Bone marrow (tissue), 2 donors: ENCODE measurements at places on chromosomes 11 and 22.

GRCh38 chr11:125433454-125434121 is 62.5 kb downstream of the FEZ1 start:
- no peak for DNase-seq

DNA sequence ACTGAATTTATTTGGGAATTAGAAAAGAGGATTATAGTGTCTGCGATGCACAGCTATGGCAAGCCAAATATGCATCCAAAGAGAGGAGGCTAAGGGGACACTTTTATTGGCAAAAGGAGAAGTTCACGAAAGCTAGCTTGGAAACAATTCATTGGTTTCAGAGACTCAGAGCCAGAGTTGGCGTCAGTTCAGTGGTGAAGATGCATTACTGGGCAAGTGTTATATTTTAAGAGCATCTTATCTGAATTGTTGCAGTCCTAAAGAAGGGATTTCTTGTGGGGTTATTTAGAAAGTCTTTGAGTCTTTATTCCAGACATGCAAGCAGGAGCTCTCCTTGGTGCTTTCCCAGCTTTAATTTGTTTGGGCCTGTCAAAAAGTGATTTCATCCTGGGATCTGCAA is 15.0 kb downstream of the CLDN5 start:
- no peak for DNase-seq

- DNase-seq: no peak
These were observed 779.7 kb upstream of the LRRC4C start for GRCh38 chr11:42239188-42239587.

DNA sequence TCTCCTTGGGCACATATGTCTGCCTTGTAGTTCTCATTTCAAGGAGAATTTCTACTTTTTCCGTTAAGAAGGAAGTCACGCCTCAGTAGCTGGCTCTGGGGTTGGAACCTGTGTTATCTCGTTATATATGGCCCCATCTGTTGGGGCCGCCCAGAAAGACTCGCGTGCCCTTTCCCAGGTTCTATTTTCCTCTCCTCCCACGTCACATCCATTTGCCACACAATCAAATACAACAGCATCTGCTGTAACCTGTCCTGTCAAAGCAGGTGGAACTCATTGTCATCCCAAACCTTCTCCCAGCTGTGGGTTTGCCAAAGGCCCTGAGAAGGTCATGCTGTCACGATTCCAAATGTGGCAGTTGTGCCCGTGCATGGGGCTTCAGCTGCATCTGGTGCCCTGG is 213.1 kb upstream of the ZBED5 start:
- DNase-seq: no peak

DNA sequence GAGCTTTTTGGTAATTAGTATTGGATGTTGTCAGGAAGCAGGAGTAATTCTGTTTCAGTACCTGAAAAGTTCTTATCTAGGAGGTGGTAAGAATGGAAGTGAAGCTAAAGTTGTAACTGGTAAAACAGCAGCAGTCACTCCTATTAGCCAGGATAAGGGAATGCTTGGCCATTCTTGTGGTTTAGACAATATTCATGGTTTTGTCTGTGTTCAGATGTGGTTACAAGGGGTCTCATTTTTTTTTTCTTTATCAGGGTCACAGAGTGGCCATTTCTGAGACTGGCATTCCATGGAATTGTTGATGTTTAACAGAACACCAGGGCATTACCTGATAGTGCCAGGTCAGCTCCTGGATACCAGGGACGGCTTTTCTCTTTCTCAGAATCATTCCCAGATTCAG is 23.8 kb downstream of the TAF1D start:
- DNase-seq: no peak

- peak; percentile 66 for DNase-seq
These were observed 13.8 kb downstream of the ATP5MG start for GRCh38 chr11:118415062-118415738.

DNA sequence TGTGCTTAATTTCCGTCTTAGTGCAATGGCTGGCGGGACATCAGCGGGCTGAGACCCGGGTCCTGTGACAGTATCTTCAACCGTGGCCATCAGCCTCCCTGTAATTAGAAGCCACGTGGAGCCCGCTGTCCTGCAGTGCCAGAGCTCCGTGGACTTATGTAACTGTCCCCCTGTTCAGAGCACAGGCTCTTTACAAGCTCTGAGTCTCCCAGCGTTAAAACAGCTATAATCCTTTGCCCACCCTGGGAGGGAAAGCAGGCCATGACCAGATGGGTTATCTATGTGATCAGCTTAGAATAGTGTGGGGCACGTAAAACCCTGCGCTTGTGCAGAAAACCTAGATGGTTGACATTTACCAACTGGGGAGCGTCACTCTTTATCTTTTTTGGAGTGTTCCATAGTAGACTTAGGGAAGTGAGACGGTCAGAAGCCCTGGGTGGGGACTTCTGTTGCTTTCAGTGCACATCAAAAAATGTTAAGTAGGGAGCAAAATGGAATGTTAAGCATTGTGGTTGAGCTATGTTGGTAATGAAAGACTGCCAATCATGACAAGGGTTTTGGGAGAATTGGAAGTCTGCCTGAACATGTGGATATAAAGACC is 103.5 kb upstream of the CADM1 start:
- DNase-seq: no peak

DNA sequence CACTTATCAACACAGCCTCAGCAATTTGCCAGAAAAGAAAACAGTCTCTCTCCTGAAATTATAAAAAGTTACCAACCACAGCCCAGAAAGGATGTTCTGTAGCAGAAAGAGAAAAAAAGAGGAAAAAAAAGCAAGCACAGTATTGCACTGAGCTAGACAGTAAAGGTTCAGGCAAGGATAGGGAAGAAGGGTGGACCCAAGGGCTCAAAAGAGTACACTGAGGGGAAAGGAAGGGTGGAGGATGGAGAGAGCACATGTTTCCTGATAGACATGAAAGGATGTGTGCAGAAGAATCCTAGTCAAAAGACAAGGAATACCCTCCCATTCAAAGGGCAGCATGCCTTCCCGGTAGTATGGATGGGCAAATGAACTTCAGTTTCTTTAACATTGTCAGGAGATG is 59.1 kb downstream of the RRAS2 start:
- no peak for DNase-seq

DNA sequence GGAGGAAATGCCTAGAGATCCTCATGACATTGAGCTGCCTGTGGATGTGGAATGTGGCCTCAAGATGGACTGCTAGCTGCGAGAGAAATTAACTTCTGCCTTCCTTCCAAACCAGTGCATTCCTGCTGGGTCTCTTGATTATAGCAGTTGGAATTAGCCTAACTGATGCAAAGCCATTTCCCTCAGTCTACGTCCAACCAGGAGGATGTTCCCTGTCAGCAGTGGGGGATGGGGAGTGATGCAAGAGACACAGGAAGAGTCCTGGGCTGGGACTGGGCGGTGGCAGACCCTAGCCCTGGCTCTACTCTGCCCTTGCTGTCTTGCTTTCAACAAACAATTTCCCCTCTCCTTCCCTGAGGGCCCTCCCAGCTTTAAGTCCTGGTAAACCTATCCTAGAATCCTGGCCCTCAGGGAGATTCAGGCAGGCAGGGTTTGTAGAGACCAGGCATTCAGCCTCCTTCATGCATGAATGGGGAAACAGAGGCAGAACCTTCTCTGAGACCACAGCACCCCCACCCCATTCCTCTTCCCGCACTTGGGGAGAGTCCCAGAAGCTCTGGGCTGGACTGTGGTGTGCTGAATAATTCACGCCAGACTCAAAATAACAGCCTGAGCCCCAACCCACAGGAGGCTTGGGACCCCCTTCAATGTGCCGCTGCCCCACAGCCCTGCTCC is 17.0 kb downstream of the C11orf96 start:
- DNase-seq: no peak

DNA sequence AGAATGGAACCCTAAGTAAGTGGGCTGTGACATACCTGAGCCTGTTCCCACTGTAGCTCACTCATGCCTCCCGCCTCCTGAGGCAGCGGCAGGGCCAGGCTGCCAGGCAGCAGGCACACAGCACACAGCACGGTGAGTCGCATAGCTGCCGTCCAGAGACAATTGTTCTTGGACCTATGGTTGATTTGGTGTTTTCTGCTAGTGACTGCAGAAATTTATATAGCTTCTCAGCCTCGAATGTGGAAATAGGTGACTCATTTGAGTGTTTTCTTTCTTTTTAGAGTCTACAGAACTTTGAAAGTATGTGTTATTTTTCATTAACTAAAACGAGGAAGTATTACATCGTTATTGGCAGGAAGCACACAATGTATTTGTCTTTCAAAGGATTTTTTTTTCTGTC is at the start of gene MMP7:
TSS of gene MMP7 (minus strand) at position 190 of the 400 bp plus-strand sequence. CDS start at position 143, 47 bp downstream.
- DNase-seq: no peak

DNA sequence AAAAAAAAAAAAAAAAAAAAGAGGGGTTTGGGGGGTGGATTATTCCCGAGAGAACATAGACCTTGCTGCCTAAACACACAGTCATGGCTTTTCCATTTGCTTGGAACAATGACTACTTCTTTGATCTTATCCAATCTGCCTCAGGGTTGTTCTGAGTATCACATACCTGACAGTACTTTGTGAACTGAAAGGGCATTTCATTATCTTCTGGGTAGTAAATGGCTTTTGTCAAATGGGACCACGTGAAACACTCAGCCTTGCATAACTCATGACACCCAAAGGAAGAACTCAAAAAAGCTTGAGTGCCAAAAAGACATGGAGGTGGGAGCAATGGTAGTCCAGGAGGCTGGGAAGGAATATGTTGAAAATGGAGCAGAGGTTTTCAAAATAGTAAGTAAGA is 123.2 kb upstream of the BID start:
- no peak for DNase-seq

DNA sequence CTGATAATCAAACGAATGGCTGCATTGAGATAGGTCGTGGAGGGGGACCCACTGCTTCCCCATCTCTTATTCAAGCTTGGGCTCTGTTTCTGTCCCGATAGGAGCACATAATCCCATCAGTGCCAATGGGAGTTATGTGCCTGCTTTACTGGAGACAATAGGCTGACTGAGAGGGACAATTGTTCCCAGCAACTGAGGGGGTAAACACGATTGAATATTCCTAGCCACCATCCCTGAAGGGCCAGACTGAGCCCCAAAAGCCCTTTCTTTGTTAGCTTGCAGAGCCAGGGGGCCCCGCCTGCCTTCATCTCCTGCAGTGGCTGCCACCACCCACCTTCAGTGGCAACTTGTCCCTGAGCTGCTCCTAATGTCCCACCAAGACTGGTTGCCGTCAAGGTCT is 172.8 kb upstream of the NAV2 start:
- no peak for DNase-seq

- DNase-seq: peak; percentile 86
These were observed at the start of gene TMEM179B for GRCh38 chr11:62787005-62787759. TMEM179B (plus strand) TSS chr11:62787402; CDS start chr11:62787432, 30 bp downstream.

GRCh38 chr22:21917181-21917958 is 35.3 kb downstream of the PPM1F start:
- DNase-seq: no peak

GRCh38 chr11:1843098-1843473 is 4.3 kb downstream of the TNNI2 start:
- DNase-seq: no peak

DNA sequence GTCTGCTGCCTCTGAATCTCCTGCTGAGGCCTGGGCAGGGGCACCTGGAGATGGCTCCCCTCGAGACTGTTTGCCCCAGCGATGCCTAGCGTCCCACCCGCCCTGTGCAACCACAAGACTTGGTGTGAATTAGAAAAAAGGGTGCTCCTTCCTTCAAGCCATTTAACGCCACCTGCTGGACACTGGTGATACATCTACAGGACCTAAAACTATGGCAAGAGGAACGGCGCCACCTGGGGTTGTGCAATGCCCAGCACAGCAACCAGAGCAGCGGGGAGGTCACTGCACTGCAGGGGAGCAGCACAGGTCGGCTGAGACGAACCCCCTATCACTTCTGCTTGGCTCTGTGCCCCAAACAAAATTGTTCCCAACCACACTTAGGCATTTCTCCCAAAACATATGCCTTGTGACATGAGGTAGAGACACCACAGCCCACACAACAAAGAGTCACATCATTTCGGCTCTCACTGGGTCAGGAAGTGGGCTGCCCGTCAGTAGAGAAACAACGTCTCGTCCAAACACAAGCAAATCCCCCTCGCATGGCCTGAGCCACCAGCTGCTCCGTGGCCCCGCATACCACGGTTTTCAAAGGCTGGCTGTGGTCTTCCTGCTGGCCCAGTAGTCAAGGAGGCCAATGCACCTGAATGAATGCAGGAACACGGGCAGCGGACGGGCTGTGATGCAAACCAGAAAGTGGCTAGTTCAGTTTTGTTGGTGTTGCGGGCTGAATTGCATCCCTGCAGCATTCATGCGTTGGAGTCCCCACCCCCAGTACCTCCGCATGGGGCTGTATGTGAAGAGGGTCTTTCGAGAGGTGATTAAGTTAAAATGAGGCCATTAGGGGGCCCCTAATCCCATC is 171.9 kb downstream of the SHANK2 start:
- no peak for DNase-seq

- no peak for DNase-seq
These were observed 3.3 kb upstream of the CD82 start for GRCh38 chr11:44561964-44562734.

- DNase-seq: no peak
These were observed 21.4 kb downstream of the CD6 start for GRCh38 chr11:60992842-60993409.

- no peak for DNase-seq
These were observed 372.7 kb downstream of the BUD13 start for GRCh38 chr11:116400081-116400480.

DNA sequence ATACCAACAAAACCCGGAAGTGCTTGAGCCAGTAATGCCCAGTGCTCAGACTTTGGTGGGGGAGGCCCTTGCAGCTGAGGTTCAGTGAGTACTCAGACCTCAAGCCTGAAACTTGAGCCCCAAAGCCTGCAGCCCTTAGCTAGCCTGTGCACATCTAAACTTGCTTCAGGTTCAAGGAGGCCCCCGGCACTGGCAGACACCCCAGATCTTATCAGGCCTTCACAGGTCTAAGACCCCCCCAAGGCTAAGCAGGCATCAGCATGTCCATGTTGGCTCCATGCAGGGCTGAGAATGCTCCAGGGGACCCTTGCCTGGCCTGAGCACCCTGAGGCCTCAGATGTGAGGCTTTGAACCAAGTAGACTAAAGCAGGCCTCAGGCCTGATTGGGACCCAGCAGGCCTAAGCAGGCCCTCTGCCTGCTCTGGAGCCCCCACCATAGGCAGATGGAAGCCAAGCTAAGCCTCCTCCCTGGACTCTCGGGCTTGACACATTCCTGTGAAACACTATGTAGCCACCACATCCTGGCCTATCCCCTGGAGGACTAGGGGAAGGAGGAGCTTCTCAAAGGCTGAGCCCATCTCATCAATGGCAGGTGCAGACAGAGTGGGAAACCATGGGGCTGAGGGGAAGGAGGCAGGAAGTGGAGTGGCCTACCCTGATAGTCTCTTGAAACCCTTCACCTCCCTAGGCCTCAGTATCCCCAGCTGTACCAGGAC is 1.2 kb upstream of the CASTOR1 start:
- no peak for DNase-seq

DNA sequence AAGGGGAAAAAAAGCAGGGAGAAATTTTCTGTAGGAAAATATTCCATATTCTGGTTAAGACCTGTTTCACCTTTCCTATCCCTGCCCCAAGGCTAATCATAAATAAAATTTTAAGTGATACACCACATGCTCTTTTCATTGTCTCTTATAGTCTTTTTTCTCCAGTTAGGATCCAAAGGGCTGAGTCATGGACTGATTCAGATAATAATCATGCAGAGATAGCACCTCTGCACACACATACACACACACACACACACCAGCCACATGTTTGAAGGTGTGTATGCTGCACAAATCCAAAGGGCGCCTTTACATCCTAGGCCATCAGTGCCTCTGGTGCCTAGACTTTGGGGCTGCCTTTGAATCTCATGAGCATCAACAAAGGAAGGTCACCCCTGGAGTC is 35.5 kb upstream of the CWF19L2 start:
- DNase-seq: no peak

GRCh38 chr22:33605221-33605620 is 315.1 kb downstream of the LARGE1 start:
- no peak for DNase-seq

- DNase-seq: peak; percentile 46
These were observed 7.8 kb downstream of the MYEOV start for GRCh38 chr11:69301455-69302401.
